ENCODE measurements at places on chromosomes 6 and 20. TPM values are rescaled to one million over a fixed set of nuclear protein-coding genes. Genes with fewer than 3 reads are reported as not detected.

Gene DUSP15
- 11.5 TPM for total RNA-seq

Gene EGFL8
- 14.3 TPM for total RNA-seq

Gene DDO
- not detected for total RNA-seq

Gene TBC1D32
- 8.9 TPM for total RNA-seq

Gene BPI
- total RNA-seq, result 0.68 TPM

Gene VAPB
- 53.3 TPM for total RNA-seq

Gene FANCE
- 6.8 TPM for total RNA-seq

Gene GPR6
- not detected for total RNA-seq
